ENCODE measurements at places on chromosomes 12 and 14.

- no peak for DNase-seq
These were observed 1.7 kb downstream of the TPCN1 start for GRCh38 chr12:113222730-113223531.

DNA sequence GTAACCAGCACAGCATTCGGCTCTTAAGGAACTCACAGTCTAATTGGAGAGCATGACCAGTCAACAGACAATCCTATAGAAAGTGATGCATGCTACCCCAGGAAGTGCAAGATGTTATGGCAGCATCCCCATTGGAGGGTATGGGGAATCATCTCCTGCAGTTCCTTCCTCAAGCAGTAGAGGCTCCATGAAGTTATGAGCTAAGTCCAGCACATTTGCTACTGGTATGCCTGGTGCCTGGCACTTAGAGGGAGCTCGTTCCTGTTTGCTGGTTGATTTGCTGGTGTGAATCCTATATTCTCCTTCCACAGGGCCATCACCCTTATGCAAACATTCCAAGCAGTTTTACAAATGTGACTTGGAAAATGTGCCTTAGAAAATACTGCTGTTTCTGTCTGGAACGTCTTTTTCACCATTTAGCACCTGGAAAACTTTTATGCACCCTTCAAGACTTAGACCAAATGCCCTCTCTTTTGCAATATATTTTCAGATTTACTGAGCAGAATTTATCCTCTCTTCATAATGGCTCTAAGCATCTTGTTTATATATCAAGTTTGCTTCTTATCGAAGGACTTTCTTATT is 136.1 kb upstream of the WSCD2 start:
- DNase-seq, result no peak

DNA sequence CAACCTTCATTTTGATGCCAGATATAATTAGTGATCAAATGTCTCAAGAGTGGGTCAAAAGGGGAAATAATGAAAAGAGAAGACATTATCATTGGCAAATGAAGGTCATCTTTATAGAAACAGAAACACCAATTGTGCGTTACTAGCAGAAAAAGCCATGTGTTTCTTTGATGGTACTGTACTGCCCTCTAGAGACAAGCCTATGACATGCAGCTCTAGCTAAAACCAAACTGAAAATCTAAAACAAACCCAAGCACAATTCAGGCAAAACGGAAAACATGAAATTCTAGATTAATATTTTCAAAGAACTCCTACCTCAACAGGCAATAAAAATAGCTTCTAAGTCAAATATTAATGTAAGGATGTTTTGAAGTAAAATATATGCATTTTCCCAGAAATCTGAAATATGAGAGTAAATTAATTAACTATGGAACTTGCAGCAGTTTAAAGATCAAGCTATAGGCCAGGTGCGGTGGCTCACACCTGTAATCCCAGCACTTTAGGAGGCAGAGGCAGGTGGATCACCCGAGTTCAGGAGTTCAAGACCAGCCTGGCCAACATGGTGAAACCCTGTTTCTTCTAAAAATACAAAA is 115.4 kb downstream of the KLHL28 start:
- no peak for DNase-seq

GRCh38 chr14:24207104-24207551 is 1.6 kb downstream of the TSSK4 start:
- DNase-seq, result no peak

DNA sequence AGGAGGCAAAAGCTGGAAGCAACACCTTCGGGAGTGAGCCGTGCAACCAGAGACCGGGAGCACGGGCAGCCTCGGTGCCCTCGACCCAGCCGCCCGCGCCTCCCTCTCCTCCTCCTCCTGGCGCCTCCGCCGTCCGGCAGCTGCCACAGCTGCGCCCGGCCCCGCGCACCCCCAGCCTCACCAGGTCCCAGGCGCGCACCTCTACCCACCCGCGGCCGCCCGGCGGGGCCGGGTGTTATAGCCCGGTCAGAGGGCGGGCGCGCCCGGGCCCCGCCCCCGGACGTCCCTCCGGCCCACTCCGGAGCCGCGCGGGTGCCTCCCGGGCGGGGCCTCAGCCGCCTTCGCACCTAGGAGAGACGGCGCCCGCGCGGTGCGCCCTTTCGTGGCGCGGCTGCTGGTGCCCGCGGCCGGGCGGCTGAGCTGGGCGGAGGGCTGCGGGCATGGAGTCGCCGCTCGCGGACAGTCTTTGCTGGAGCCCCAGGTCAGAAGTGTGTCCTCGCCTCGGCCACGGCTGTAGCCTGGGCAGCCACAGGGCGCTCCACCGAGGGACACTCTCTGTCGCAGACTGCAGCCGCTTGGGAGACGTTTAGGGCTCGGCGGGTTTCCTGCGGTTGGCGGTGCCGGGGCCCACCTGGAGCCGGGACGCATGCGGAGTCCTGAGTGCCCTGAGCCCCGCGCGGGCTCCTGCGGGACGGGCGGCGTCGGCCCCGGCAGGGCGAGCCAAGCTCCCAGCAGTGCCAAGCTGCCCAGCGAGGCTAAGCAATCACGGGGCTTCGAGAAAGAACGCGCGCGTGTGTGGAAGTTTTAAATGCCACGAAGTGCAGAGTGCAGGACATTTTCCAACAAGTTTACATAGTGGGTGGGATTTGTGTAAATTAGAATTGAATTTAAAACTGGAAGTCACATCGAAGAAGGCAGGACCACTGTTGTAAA is at the start of gene CPM:
TSS of gene CPM (minus strand) at position 211 of the 933 bp plus-strand sequence. CDS start 334 bp downstream, outside the sequence.
- DNase-seq, result peak; percentile 50

GRCh38 chr14:54348001-54348611 is 48.7 kb upstream of the CDKN3 start:
- no peak for DNase-seq

- no peak for DNase-seq
These were observed 213.7 kb downstream of the CCDC59 start for GRCh38 chr12:82144505-82144904.

- DNase-seq, result no peak
These were observed 144.3 kb downstream of the CHST11 start for GRCh38 chr12:104600790-104601739.

GRCh38 chr12:85814071-85814470 is 22.1 kb downstream of the RASSF9 start:
- no peak for DNase-seq

- no peak for DNase-seq
These were observed 203.7 kb downstream of the PPM1H start for GRCh38 chr12:62731055-62731820.

- DNase-seq, result no peak
These were observed 7.4 kb upstream of the KRT77 start for GRCh38 chr12:52710730-52711129.

DNA sequence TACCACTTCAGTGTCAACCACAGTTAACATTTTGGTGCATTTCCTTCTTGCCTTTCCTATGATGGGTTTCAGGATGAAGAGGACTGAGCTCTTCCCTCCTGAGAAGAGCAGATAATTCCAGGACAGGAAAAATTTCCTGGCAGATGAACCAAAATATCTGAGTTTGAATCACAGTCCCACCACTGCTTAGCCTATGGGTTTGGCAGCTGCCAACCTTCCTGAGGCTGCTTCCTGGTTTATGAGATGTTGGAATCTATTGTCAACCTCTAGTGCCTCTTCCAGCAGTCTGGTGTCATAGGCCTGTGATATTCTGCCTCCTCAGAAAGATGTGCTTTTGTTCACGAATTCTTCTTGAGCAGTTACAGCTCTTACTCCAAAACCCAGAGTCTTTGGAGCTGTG is 197.4 kb upstream of the FRMD6 start:
- no peak for DNase-seq

DNA sequence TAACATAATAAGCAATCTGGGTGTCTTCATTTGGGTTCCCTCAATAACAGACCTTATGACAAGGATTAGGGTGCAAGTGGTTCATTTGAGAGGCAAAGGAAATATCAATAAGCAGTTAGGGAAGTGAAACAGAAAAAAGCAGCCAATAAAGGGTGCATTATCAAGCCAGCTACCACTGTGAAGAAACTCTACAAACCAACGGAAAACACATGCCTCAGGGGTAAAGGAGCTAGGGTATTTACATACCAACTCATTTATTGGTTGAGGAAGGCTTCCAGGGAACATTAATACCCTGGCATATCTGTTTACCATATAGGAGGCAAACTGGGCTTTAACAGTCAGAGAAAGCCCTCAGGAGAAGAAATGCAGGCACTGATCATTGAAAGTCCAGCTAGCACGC is 22.7 kb upstream of the IFNG-AS1 start:
- no peak for DNase-seq

- no peak for DNase-seq
These were observed 8.6 kb downstream of the VTI1B start for GRCh38 chr14:67665868-67666267.

GRCh38 chr12:52914576-52915121 is 9.8 kb upstream of the KRT8 start:
- DNase-seq, result no peak

GRCh38 chr12:129662234-129662633 is 241.6 kb downstream of the TMEM132D start:
- DNase-seq, result no peak

- no peak for DNase-seq
These were observed 30.4 kb upstream of the BCAT1 start for GRCh38 chr12:24979329-24979728.

- DNase-seq, result no peak
These were observed 111.0 kb upstream of the PZP start for GRCh38 chr12:9319044-9319841.

DNA sequence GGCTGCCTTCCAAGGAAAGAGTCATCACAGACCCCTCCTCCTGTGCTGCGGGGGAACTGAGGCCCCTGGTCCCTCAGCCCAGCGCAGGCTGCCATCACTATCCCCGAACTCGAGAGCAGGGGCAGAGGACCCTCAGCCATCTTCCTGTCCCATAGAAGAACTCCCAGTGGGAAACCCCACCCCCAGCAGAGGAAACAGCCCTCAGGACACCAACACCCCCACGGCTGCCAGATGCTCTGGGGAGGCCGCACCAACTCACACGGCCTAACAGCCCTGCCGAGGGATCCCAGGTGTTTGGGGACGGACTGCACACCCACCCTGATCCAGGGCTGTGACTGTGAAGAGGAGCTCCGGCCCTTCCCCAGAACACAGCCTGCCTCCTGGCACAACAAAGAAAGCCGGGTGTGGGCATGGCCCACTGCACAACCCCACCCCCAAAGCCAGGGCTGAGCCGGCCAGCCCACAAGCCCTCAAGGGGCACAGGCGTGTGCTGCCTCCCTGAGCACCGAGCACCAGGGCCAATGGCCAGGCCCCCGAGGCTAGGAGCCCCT is 16.3 kb upstream of the C14orf180 start:
- no peak for DNase-seq

GRCh38 chr14:77148510-77149231 is 7.1 kb upstream of the ZDHHC22 start:
- no peak for DNase-seq

DNA sequence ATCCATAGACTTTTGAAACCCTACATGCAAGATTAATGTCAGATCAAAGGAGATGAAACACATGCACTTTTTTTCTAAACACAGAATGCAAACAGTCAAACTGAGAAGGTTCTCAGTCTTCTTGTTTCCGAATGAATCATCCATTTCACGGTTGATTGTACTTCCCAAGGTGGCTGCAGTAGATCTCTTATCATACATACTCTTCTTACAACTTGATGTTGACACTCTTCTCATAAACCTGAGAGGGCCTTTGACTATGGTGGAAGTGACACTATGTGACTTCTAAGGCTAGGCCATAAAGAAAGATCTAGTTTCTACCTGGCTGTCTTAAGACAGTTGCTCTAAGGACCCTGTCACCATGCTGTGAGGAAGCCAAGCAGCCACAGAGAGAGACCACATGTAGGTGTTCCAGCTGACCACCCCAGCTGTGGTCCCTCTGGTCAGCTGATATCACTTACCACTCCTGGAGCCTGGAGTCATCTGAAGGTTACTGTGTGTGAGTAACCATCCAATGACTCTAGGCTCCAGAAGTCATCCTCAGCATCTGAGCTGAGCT is 67.2 kb upstream of the HMGA2 start:
- no peak for DNase-seq

DNA sequence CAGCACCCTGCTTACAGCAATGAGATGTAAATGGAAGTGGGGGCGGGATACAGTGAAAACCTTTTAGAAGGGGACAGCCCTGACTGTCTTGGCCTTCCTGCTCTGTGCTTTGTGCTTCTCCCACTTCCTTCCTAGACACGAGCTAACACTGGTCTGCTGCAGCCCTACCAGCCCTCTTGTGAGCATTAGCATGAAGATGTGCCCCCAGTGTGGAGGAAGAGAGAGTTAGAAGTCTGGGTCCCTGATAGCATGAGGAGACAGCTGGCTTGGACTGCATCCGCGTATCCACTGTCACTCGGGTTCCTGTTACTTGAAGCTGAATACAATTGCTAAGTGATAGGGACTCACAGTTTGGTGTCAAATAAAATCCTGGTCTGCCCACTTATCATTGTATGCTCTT is 248.1 kb upstream of the SOX5 start:
- no peak for DNase-seq

GRCh38 chr12:107125833-107126232 is 32.5 kb upstream of the CRY1 start:
- DNase-seq, result no peak

GRCh38 chr12:10497602-10498001 is 8.1 kb upstream of the EIF2S3B start:
- DNase-seq, result no peak

DNA sequence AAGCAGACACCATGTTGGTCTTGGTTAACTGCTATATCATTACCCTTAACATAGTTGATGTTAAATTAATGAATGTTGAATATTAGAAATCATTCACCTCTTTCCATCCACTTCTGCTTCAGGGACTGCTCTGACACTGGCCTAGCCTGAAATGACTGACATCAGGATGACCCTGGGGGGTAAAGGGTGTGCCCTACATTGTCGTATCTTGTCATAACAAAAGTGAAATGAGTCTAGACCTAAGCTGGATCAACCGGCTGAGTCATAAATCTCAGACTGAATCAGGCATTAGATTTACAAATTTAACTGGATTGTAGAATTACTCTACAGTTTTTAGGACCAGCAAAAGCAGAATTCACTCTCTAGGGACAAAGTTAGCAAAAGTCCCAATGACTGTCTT is 35.3 kb downstream of the KICS2 start:
- no peak for DNase-seq

GRCh38 chr14:73567358-73567757 is 1.7 kb upstream of the ACOT2 start:
- DNase-seq, result no peak

GRCh38 chr14:44113769-44114730 is 393.0 kb downstream of the FSCB start:
- DNase-seq, result no peak

DNA sequence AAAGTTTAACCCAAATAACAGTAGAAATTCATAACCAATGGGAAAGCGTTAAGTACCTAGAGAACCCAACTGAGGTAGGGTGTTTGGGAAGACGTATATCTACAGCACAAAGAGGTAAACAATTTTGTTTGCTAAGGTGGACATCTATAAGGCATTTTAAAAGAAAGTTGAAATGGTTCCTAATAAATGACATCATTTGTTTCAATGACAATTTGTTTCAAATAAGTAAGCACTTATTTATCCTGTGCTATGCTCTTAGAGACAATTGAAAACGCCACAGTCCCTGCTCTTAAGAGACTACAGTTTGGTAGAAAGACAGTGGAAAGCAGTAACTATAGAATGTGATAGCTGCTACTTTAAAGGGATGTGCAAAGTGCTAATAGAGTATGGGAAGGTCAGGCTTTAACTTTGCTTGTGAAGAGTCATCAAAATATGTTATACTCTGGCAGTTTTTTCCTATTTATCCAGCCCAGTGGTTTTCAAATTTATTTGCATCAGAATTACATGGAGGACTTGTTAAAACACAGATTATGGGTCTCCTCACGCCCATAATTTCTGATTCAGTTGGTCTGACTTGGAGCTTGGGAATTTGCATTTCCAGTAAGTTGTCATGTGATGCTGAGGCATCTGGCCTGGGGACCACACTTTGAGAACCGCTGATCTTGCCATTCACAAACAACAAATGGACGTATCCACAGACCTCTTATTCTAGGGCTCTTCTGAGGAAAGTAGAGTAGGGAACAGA is 19.6 kb upstream of the SMCO2 start:
- DNase-seq, result no peak

All from stimulated activated CD4-positive, alpha-beta T cell treated with anti-CD3 and anti-CD28 coated beads, Interleukin-1b, Interleukin-23, amount 100 ng/mL, for 1 hour (primary cell).